ENCODE measurements at places on chromosomes 11 and 22.

- DNase-seq: no peak
Measured at GRCh38 chr22:50603511-50604255, 3.1 kb downstream of the MAPK8IP2 start.

GRCh38 chr22:38564669-38565068, 5.3 kb downstream of the DMC1 start:
- no peak for DNase-seq

- DNase-seq: no peak
Measured at GRCh38 chr11:69253028-69253427, 40.9 kb upstream of the MYEOV start.

- no peak for DNase-seq
Measured at GRCh38 chr22:40433416-40434090, 63.2 kb downstream of the SGSM3 start.

- DNase-seq: no peak
Measured at GRCh38 chr22:42855721-42856120, 1.4 kb downstream of the ARFGAP3 start.

- DNase-seq: no peak
Measured at GRCh38 chr11:65310215-65310614, 4.5 kb upstream of the CDC42EP2 start.

DNA sequence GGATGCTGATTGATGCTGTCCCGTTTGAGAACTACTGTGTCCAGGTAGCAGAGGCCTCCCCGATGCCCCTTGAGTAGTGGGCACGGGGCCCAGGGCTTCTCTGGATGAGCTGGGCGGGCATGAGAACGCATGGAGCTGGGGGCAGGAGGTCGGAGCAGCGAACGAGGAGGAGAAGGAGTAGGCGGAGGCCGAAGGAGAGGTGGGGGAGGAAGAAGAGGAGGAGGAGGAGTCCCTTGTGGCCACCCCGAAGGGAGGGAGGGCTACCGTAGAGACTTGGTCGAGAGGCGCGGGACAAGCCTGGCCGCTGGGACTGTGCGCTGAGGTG, 62.9 kb downstream of the CRYBB2 start:
- DNase-seq: no peak

DNA sequence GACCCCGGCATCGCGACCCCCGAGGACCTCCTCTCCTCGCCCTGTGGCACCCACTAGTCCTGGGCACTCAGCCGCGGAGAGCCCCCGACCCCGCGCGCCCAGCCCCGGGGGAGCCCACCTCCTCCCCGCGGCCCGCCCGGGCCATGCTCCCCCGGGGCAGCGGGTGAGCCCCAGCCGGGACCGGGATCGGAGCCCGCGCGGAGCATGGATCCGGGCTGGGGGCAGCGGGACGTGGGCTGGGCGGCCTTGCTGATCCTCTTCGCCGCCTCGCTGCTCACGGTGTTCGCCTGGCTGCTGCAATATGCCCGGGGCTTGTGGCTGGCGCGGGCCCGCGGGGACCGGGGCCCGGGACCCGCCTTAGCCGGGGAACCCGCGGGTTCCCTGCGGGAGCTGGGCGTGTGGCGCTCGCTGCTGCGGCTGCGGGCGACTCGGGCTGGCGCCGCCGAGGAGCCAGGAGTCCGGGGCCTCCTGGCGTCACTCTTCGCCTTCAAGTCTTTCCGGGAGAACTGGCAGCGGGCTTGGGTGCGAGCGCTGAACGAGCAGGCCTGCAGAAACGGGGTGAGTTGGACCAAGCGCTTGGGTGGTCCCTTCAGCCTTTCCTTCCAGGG, 498 bp downstream of the C2CD2L start:
- no peak for DNase-seq

- no peak for DNase-seq
Measured at GRCh38 chr11:65685981-65686380, 23.3 kb upstream of the RELA start.

- DNase-seq: peak; percentile 89
Measured at GRCh38 chr11:67613960-67614715, 7.4 kb downstream of the NDUFV1 start.

GRCh38 chr11:32032478-32032877, 58.4 kb upstream of the RCN1 start:
- DNase-seq: no peak

GRCh38 chr11:101960231-101960630, 43.9 kb upstream of the ANGPTL5 start:
- no peak for DNase-seq

- no peak for DNase-seq
Measured at GRCh38 chr22:20646415-20646814, 127.5 kb upstream of the SERPIND1 start.

DNA sequence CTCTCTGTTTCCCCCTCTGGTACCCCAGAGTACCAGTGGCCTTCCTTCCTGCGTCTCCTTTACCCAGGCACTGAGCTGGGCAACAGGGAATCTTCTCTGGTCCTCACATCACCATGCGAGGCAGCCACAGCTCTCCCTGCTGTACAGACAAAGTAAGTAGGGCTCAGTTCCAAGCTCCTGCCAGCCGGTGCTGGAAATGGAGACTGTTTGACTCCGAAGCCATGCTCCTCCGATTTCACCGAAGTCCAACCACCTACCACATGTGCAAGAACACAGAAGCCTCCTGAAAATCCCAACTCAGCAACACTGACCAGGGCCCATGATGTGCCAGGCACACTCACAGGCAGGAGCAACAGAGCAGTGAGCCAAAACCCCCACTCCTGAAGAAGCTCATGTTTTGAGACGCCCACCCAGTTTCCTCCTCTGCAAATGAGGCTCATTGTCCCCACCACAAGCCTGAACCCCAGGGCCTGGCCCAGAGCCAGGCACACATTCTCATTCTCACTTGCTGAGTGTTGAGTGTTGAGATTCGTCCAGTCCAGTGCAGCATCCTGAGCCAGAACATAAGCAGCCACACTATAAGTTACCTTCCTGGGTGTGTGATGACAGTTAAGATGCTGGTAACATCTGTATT, 156.0 kb downstream of the MPPED1 start:
- DNase-seq: no peak

- DNase-seq: no peak
Measured at GRCh38 chr11:67355794-67356386, 2.5 kb upstream of the POLD4 start.

All from CD4-positive, alpha-beta T cell treated with Interleukin-12 subunit alpha and Interleukin-12 subunit beta, for 1 hour (primary cell).